T-cell (primary cell): ENCODE measurements at places on chromosomes 1 and 21.

DNA sequence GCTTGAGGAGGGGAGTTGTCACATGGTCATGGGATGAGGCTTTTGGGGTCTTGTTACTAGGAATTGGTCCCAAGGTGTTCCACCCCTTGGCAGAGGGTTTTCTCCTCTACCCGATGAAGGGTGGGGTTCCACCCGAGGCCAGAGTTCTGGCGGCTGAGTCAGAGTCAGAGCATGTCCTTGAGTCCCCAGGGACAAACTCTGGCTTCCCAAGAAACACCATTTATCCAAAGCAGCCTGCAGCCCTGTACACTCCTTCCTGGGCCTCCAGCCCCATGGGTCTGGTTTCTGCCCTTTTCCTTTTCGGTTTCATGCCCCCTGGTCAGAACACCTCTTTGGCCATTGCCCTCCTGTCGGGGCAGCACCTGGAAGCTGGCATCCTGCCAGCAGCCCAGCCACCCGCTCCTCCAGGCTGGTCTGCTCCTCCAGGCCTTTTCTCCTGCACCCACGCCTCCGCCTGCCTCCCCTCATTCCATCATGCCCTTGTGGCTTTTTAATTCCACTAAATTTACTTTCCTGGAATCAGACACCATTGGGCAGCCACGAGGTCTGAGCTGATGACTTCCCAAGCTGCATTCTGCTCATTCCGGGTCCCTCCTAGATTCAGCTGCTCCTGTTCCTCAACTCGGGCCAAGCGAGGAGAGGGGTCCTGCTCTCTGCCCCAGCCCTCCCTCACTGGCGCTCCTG lies 301.7 kb upstream of the VAMP3 start:
- DNase-seq = no peak

- DNase-seq = no peak
Measured at GRCh38 chr1:47388030-47388890, 27.8 kb upstream of the FOXE3 start.

- no peak for DNase-seq
Measured at GRCh38 chr1:21005466-21006239, 171.0 kb downstream of the EIF4G3 start.

DNA sequence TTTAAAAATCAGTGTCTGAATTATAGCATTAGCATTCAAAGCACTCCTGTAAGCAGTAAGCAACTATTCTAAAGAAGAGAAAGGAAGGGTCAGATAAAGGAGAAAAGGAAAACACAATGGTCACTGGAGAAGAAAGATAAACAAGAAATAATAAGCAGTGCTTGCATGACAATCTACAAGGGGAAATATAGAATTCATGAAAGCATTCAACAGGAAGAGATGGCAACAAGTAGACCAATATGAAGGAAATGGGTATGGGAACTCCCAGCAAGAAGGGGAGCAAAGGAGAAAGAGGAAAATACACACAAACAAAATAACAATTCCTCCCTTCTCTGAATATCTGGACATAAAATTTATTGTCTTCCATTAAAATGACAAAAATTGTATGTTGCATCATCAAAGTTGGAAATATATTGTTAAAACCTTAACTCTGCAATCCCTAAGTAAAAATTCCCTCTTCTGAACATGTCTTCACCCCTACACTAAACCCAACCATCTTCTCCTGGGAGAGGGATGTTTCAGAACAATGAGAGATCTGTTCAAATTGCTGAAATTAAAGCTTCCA lies 206.3 kb upstream of the SAMSN1 start:
- DNase-seq = no peak

- DNase-seq = no peak
Measured at GRCh38 chr1:109170035-109170764, 43.5 kb upstream of the SARS1 start.

GRCh38 chr1:155773221-155773620 lies 83.8 kb downstream of the GON4L start:
- DNase-seq = no peak

- no peak for DNase-seq
Measured at GRCh38 chr1:173114346-173114745, 63.6 kb upstream of the TNFSF18 start.

GRCh38 chr1:170310014-170310405 lies 164.3 kb downstream of the NTMT2 start:
- no peak for DNase-seq

DNA sequence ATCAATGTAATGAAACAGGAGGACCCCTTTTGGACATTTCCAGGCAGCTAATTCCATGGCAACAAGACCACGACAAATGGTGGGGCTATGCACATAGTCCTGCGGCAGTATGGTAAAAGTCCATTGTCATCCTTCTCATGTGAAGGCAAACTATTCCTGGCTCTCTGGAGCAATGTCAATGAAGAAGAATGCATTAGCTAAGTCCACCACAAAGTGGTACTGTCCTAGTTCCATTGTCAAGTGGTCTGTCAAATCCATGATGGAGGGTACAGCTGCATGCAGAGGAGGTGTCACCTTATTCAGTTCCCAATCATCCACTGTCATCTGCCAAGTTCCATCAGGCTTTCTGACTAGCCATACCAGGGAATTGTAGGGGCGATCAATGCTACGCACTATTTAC lies 110.1 kb downstream of the GDAP2 start:
- DNase-seq = no peak

DNA sequence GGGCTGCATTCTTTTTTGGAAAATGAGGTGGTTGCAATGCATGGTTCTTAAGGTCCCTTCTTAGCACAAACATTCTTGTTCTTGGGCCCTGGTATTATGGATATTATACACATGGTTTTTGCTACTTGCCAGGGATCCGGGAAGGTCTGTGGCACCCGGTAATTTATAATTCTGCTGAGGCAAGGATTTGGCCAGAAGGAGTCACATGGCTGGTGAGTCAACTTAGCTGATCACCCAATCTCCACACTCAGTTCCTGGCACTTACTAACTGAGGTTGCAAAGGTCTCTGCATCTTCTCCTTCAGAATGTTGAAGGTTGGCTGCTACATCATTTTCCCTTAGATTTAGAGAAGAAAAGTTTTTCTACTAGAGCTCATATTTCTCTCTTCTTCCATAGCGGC lies 112.5 kb downstream of the ROR1 start:
- DNase-seq = no peak
